Activated T-cell treated with anti-CD3 and anti-CD28 coated beads, Interleukin-2, amount 50 U/mL, for 48 hours (primary cell): ENCODE measurements at places on chromosomes 5 and 9.

- peak; percentile 26 for DNase-seq
Observed at GRCh38 chr5:136042665-136043121, 13.9 kb downstream of the TGFBI start.

- DNase-seq = no peak
Observed at GRCh38 chr9:3385871-3386270, 139.9 kb downstream of the RFX3 start.

DNA sequence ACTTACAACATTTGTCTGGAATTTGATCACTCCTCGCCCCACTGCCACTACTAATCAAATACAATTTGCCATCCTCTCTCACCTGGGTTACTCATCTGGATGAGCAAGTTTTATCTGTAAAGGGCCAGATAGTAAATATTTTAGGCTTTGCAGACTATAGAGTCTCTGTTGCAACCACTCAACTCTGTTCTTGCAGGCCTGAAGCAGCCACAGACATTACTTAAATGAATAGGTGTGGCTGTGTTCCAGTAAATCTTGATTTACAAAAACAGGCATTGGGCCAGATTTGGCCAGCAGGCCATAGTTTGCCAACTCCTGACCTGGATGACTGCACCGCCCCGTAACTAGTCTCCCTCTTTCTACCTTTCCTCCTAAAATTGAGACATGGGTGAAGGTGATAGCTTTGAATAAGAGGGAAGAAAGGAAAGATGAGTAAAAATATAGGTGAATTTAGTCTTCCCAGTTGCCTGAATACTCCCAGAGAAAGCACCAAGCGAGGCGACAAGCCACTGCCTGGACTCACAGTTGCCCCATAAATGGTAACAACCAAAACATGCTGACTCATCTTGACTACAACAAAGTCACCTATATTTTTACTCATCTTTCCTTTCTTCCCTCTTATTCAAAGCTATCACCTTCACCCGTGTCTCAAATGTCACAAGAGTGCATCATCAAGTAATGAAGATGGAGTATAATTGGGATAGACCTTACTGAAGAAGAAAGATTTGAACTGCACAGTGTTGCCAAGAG is 32.5 kb upstream of the SCAMP1 start:
- no peak for DNase-seq

DNA sequence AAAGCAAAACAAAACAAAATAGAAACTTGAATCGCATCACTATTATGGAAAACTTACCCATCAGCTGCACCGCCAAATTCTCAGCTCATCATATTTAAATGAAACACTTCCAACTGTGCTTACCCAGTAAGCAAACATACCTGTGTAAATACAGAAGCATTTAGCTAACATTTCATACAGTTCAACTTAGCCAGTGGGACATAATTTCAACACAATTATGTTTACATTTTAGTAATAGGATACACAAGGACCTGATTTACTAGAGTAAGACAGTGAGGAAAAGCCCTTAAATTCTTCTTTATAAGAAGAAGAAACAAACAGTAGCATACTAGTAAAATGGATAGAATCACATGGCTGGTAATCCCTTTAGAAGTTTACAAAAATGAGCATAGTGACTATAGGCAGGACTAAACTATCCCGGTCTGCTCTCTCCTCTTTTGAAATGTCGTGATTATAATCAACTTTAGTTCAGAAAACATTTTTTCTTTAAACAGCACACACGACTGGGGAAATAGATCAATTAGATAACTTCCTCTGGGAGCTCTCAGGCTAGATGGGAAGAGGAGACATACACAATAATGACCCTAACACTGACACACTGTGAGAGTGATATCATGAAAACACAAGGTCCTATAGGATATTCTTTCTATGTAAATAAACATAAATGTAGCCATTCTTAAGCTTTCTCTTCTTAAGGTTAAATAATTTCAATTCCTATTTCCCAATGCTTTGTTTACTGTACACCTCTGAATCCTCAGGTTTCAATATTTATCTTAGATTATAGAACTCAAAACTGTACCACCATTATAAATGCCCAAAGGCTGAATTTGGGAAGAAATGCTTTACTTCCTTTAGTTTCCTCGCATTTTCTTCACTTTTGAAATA is 15.9 kb upstream of the CDC20B start:
- no peak for DNase-seq

GRCh38 chr9:23379842-23380241 is 446.2 kb downstream of the ELAVL2 start:
- no peak for DNase-seq

DNA sequence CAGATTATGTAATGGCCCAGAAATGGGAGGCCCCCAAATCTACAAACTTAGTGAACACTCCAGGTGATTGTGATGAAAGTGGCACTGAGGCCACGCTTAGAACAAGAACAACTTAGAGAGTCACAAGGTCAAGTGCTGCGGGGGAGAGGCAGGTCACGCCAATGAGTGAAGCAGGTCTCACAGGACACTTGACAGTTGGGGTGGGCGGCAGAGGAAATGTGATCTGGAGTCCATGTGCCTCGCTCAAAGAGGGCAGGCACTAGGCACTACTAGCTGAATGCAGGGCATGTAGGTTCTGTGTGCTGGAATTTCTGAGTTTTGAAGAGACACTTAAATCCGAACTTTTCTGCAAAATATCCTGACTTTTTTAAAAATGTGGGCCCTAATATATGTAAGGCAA is 193.2 kb upstream of the RORB start:
- DNase-seq = no peak

GRCh38 chr9:123251324-123251723 is 17.1 kb downstream of the STRBP start:
- no peak for DNase-seq

GRCh38 chr5:157290981-157291711 is 25.2 kb downstream of the CYFIP2 start:
- peak; percentile 60 for DNase-seq

GRCh38 chr9:86217076-86217755 is 42.2 kb downstream of the C9orf153 start:
- no peak for DNase-seq

- DNase-seq = no peak
Observed at GRCh38 chr5:91595424-91595823, 212.3 kb upstream of the ARRDC3 start.

GRCh38 chr5:139733698-139734538 is 61.7 kb upstream of the PSD2 start:
- no peak for DNase-seq

DNA sequence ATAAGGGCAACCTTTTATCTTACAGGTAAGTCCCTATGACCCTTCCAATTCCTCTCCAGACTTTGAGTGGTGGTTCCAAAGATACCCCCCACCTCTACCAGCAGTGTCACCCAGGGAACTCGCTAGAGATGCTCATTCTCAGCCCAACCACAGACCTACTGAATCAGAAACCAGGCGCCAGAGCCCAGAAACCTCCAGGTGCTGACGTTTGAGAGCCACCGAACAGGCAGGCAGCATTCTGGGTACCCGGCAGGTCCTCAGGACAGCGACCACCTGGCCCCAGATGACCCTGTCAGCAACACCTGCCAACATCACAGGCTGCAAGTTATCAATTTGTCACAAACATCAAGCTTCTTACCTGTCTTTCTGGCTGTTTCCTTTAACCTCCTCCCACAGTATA is 19.5 kb downstream of the RAPGEF1 start:
- DNase-seq = peak; percentile 64

DNA sequence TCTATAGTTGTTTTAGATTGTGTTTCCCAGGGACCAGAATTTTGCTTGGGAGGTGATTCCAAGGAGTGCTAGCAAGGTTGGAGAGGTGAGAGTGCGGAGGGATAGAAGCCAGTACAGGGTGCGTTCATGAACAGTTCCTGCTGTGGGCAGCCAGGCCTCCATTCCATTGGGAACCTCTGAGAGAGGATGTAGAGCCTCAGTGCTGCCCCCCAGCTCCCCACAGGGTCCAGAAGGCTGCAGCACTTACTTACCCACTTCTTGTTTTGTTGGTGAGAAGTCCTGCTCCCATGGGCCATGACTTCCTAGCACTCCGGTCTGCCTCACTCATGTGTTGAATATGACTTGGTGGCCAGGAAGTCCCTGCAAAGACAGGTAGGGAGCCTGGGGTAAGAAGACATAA is 128.2 kb upstream of the GAS1 start:
- DNase-seq = no peak

GRCh38 chr9:27571011-27571410 is 2.3 kb downstream of the C9orf72 start:
- no peak for DNase-seq

DNA sequence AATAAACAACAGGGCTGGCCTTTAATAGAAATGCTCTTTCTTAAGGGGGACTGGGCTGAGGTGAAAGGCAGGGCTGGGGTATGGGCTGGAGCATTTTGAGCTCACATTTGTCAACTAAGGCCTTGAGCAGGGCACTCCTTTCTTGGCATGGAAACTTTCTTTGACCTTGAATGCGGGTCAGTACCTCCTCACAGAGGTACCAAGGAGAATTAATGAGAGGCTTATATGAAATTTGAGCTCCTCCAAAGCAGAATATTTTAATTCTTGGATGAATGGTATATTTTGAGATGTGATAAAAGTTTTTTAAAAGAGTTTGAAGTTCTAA is 3.1 kb downstream of the CYSTM1 start:
- DNase-seq = no peak

DNA sequence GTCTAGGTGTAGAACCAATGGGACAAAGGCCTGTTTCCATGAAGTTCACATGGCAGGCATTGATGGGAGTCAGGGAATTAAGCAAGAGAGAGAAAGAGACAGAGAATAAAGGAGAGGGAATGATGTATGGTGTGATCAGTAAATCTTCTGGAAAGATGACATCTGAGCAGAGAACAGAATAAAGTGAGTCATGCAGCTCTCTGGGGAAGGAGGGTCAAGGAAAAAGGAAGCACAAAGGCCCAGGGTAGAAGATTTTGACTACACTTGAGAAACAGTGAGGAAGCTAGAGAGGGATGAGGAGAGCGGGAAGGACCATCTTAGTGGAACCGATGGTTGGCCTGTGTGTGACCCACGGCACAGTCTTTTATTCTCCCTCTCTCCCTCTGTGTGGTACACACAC is 425.9 kb downstream of the SPOCK1 start:
- DNase-seq = no peak

- DNase-seq = no peak
Observed at GRCh38 chr5:178279026-178279722, 46.6 kb upstream of the PHYKPL start.

DNA sequence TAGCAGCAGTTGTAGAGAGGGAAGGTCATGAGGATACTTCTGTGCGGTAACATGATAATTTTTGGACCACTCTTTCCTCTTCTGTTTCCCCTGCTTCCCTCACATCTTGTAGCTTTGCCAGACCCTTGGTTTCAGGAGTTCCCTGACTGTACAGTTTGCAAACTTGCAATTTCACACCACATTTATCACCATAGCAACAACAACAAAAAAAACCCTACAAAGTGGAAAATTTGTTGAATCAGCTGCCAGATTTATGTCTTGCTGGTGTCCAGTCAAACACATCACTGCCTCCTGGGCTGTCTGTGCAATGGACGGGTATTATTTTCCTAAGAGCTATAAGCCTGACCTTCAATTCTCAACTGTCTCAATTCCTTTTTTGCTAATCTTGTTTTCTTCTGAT is 751.6 kb downstream of the TLR4 start:
- DNase-seq = no peak

DNA sequence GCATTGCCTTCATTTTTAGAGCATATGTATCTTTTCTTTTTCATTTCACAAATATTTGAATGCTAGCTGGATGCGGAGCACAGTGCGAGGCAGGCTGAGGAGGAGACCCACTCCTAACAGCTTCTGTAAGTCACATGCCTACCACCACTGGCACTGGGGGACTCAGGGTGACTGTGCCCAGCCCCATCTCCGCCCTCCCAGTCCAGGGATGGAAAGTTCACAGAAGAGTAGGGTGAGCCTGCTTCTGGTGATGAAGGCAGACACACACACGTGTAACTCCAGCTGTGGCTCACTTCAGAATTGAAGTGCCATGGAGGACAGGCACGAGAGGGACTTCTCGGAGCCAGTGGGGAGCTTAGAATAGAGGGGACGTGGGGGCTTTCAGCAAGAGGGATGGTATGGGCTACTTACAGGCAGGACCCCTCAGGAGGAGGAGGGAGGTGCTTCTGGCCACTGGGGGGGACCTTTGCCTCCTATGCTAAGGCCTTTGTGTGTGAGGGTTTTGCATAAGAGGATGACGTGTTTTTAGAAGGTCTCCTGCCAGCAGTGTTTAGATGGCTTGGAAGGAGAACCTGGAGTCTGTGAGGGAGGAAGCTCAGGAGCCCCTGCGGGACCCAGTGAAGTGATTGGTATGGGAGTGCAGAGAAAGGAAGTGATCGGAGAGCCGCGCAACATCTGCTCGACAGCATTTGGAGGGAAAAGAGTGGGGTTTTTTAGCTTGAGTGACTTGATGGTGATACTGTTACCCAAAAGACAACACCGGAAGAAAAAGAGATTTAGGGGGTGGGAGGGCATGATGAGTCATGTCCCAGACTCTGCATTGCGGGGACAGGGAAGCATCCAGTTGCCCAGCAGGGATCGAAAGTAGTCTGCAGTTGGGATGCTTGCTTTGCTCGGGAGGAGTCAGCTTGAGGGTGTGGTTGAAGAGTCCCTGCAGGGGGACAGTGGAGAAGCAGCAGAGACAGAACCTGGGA is 163.5 kb upstream of the OTULINL start:
- DNase-seq = no peak

DNA sequence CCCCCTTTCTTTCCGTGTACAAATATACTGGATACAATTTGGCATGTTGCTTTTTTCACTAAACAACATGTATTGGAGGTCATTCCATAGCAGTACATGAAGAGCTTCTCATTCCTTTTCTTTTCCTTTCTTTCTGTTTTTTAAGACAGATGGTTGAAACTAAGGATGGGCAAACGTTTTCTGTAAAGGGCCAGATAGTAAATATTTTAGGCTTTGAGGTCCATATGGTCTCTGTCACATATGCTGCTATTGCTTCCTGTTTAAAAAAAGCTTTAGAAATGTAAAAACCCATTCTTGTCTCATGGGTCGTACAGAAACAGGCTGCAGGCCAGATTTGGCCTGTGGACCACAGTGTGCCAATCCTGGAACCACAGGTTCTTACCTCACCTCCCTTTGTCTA is 160.1 kb downstream of the ACER2 start:
- DNase-seq = no peak

GRCh38 chr9:20361656-20362570 is 260.4 kb downstream of the MLLT3 start:
- no peak for DNase-seq

DNA sequence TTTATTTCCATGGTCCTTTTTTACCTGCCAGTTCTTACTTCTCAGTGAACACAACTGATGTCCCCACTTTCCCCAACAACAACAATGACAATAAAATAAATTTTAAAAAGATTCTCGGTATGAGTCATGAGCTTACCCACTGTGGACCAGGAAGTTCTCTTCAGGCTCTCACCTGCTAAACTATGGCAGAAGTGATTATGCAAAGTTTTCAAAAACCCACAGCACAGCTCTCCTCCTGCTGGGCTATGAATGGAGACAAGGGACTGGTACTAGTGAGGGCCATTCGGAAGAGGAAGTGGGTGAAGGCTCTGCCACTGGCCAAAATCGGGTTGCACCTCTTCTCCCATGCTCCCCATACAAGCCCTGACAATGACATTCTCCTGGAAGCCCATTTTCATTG is 429.4 kb downstream of the PIK3R1 start:
- DNase-seq = no peak
